Gastrocnemius medialis (tissue), 4 donors: ENCODE measurements at places on chromosomes 5 and 9.

DNA sequence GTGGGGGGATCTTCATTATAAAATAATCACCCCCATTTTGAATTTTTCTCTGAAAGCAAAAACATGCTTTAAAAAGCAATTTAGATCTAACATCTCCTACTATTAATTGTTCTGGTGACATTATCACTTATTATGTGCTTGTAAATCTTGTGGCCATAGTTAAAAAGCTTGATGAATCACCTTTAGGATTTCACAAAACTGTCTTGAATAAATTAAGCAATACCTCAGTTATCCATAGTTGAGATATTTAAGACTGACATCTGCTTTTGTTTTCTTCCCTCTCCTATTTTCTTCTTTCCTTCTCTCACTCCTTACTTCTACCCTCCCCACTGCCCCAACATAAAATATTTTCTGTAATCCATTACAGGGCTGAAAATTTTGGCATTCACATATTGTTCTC, 84.8 kb downstream of the SLC1A3 start:
- H3K27me3 ChIP-seq, result no peaks in the 10 kb centered on the region
- peaks cover 24% of the 10 kb centered on the region for H3K4me1 ChIP-seq
- no peaks in the 10 kb centered on the region for H3K36me3 ChIP-seq
- no peak for DNase-seq
- no peak overlapping the region for H3K4me3 ChIP-seq
- H3K27ac ChIP-seq, result peak overlapping the region; percentile 50

- no peak overlapping the region for H3K27ac ChIP-seq
- no peak overlapping the region for H3K4me3 ChIP-seq
- no peaks in the 10 kb centered on the region for H3K36me3 ChIP-seq
Observed at GRCh38 chr5:35342664-35343063, 112.4 kb upstream of the PRLR start.

DNA sequence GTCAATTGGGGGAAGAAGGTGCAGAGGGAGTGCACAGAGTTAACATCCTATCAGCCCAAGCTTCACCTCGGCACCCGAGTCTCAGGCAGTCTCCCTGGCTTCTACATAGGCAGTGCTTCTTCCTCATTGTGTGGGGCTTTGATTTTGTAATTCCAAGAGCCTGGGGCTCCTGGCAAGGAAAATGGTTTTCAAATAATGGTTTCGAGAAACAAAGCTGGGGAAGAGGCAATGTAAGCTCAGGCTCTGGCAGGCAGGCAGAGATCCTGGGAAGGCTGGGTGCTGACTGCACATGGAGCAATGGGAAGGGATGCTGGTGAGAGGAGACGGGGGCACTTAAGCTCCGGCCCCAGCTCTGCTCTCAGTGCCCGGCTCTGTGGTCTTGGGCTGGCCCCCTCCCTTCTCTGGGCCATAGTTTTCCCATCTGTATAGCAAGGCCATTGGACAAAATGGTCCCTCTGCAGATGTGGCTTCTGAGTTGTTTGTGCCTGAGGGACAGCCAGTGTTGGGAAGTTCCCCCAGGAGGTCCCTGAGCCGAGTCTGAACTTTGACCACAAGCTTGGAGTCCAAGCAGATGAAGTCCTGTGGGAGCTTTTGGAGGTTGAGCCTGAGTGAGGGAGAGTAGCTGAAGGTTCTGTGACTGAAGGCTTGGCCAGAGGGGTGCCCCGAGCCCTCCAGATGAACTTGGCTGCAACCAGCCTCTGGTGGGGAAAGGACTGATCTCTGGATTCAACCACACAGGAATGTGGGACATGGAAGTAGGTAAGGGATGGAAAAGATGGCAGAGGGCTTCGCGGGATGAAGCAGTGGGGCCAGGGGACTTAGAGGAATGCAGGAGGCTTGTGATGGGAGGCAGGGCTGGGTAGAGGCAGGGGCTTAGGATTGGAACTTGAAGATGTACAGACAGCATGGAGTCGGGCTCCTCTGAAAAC, 28.5 kb upstream of the IL17B start:
- no peak for DNase-seq
- peak overlapping the region; percentile 51 for H3K4me3 ChIP-seq
- H3K36me3 ChIP-seq, result no peaks in the 10 kb centered on the region

DNA sequence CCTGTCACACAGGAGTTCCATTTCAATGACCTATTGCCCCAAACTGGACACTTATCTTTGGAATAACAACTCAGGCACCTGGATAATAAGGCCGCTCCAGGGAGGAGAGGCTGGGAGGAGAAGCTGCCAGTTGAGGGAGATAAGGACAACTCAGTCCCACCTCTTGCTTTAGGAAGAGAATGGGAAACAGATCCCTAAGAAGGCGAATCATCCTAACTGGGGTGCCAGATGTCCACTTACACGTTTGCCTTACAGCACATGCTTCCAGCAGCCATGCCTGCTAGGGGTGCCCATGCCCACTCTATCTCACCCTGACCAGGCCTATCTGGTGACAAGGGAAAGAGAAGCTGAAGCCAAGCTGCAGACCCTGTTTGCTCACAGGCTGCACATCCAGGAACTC, 6.5 kb downstream of the HK3 start:
- H3K4me3 ChIP-seq, result no peak overlapping the region
- H3K4me1 ChIP-seq, result no peaks in the 10 kb centered on the region
- no peaks in the 10 kb centered on the region for H3K27me3 ChIP-seq

DNA sequence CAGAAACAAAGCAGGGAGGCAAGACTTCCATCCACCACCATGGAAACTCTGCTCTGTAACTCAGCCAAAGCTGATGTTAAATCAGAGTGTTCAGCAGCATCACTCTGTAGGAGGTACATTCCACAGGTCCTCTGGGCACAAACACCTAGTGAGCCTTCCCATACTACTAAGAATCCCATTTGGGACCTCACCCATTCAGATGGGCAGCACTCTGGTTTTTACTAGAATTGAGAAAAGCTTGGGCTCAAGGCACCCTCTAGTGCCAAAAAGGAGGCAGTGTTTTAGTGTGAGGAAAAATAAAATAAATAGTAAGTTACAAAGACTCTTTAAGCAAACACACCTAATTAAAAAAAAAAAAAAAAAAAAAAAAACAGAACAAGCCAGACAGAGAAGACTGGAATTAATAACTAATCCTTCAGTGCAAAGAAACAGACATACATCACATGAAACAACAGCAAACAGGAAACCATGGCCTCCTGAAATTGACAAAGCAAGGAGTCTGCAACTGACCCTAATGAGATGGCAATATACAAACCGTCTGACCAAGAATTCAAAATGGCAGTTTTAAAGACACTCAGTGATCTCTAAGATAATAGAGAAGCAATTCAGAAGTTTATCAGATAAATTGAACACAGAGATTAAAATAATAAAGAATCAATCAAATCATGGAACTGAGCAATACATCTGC, 159.5 kb downstream of the GNA14 start:
- no peak overlapping the region for H3K27ac ChIP-seq
- no peaks in the 10 kb centered on the region for H3K27me3 ChIP-seq
- H3K4me1 ChIP-seq, result no peaks in the 10 kb centered on the region
- H3K36me3 ChIP-seq, result no peaks in the 10 kb centered on the region
- DNase-seq, result no peak
- no peak overlapping the region for H3K4me3 ChIP-seq

- no peaks in the 10 kb centered on the region for H3K27me3 ChIP-seq
- DNase-seq, result no peak
- H3K4me3 ChIP-seq, result no peak overlapping the region
- no peak overlapping the region for H3K27ac ChIP-seq
- H3K36me3 ChIP-seq, result no peaks in the 10 kb centered on the region
Observed at GRCh38 chr5:97297704-97298091, 114.7 kb upstream of the RIOK2 start.

GRCh38 chr5:172774561-172775315, 3.7 kb upstream of the DUSP1 start:
- peaks cover 66% of the 10 kb centered on the region for H3K4me1 ChIP-seq
- H3K27me3 ChIP-seq, result no peaks in the 10 kb centered on the region
- H3K27ac ChIP-seq, result peak overlapping the region; percentile 96
- H3K36me3 ChIP-seq, result no peaks in the 10 kb centered on the region

DNA sequence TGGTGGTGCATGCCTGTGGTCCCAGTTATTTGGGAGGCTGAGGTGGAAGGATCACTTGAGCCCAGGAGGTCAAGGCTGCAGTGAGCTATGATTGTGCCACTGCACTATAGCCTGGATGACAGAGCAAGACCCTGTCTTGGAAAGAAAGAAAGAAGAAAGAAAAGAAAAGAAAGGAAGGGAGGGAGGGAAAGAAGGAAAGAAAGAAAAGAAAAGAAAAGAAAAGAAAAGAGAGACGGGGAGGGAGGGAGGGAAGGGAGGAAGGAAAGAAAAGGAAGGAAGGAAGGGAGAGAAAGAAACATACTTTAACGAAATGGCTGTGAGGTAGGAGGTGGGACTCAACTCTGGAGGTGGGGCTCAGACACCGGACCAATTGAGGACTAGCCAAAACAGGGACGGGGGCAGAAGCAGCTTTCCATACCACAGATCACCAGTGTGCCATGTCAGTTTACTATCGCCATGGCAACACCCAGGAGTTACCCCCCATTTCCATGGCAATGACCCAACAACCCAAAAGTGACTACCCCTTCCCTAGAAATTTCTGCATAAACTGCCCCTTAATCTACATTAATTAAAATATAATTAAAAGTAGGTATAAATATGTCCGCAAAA, 21.3 kb downstream of the PTGES start:
- no peak for DNase-seq
- H3K27me3 ChIP-seq, result no peaks in the 10 kb centered on the region
- no peaks in the 10 kb centered on the region for H3K36me3 ChIP-seq
- H3K4me3 ChIP-seq, result no peak overlapping the region

GRCh38 chr5:95130941-95131340, 154.0 kb downstream of the MCTP1 start:
- no peak overlapping the region for H3K27ac ChIP-seq
- H3K4me1 ChIP-seq, result no peaks in the 10 kb centered on the region
- no peak for DNase-seq
- no peaks in the 10 kb centered on the region for H3K36me3 ChIP-seq
- no peak overlapping the region for H3K4me3 ChIP-seq
- H3K27me3 ChIP-seq, result no peaks in the 10 kb centered on the region
